GM03348 (cell line): ENCODE measurements at places on chromosomes 5 and 9.

GRCh38 chr9:121048618-121049017 is 1.5 kb downstream of the C5 start:
- peak; percentile 24 for DNase-seq

DNA sequence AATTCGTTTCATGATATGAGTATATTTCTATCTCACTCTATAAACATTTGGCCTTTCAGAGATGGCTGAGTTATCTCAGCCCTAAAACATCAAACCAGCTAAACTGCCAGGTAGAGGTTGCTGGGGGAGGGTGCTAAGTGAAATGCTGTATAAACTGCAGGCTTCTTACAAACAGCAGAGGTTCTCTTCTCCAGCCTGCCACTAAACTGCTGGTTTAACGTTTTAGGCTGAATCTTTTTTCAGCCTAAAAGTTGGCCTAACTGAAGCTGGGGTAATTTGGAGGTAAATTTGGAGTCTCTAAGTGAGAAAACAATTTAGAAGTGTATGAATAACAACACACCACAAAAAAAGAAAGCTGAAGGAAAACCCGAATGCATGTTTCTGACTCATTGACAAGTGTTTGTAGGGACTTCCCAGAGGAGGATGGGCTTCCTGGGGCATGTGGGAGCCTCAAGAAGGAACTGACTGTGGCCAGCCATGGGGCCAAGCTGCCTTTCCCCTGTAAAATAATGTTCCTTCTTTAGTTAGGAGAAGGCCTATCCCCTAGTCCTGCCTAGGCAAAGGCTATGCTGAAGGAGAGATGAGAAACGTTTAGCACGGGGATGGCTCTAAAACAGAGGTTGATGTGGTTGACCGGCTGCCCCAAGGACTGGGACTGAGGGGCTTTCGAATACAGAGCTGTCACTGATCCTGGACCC is 44.3 kb downstream of the SLC28A3 start:
- DNase-seq: peak; percentile 68

- peak; percentile 29 for DNase-seq
Measured at GRCh38 chr9:107142896-107143603, 140.0 kb upstream of the RAD23B start.

DNA sequence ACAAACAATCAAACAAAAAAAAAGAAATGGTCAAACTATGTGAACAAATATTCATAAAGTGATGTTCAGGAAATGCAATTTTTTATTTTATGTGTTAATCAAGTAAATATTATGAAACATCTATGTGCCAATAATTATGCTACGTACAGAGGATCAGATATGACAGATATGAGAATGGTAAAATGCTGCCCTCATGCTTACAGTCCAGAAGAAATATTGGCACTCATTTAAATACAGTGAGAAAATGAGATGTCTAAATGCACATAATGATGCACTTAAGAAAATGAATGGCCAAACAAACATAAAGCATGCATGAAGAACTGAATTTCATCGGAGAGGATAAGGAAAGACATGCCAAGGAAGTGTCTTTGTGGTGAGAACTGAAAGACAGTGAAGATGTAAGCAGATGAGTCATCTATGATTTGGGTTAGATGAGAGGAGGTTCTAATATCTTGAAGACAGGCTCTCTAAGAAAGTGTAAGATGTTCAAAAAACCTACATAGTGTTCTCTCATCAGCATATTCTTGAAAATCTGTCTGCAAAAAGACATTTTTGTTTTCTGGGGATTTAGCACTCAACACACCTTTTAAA is 1231.1 kb upstream of the ACO1 start:
- DNase-seq: no peak

DNA sequence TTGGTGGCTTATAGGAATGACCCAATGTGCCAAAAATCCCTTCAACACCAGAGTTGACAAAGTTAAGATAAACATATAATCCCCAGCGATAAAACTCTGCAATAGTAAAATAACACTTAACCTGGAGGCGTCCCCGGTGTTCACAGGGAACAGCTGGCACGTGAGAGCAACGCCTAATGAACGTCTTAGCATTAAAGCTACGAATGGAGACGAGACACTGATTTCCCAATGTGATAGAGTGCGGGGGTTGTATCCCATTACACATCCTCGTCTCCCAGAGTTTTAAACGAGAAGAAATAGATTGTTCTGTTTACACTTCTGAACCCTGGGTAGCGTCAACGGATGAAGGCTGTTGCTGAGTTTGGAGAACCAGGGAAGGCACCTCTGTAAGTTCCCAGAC is 57.6 kb downstream of the PTCH1 start:
- DNase-seq: no peak

DNA sequence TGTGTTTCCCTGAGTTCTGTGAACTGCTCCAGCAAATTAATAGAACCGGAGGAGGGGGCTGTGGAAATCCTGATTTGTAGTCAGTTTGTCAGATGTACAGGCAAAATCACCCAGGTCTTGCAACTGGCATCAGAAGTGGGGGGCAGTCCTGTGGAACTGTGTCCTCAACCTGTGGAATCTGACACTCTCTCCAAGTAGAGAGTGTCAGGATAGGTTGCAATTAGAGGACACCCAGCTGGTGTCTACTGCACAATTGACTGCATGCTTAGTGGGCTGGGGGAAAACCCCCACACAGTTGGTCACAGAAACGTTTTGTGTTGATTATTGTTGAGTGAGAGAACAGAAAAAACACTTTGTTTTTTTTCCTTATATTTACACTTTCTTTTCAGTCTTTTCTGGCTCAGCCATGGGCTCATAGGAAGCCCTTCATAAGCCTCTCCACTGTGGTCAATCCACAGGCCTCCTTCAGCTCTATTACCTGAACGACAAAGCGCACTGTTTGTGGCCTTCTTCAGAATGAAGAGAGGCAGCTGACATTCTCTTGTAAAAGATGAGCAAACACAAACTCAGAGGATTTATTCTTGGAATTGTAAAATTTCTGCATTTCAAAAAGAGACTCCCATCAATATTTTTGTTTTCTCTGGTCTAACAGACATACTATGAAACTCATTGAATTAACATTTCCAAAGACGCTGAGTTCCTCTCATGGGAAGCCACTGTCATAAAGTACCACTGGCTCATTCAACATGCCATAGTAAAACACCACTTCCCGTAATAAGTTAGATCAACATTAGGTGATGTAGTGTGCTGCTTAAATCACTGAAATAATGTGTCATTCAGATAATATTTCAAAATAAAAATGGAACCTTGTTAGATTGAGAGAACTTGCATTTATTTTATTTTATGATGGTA is 348.9 kb upstream of the RFX3 start:
- DNase-seq: no peak

GRCh38 chr5:74376187-74376586 is 264.3 kb downstream of the ENC1 start:
- DNase-seq: no peak

DNA sequence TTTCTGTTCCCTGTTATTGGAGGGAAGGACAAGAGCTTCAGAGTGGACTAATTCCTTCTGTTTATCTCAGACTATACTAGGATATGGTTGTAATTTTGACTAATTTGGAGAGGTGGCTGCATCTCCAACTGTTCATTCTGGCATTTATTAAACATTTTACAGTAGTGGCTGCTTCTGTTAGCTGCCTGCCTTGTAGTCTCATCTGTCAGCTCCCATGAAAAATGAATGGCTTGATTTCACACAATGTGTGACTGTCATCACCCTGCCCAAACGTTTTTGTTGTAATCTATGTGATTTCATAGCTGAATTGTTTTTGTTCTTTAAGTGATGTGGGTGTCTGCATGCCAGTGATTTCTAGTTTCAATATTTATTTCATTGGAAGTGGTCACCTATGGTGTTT is 459.4 kb upstream of the PTPRD start:
- no peak for DNase-seq

DNA sequence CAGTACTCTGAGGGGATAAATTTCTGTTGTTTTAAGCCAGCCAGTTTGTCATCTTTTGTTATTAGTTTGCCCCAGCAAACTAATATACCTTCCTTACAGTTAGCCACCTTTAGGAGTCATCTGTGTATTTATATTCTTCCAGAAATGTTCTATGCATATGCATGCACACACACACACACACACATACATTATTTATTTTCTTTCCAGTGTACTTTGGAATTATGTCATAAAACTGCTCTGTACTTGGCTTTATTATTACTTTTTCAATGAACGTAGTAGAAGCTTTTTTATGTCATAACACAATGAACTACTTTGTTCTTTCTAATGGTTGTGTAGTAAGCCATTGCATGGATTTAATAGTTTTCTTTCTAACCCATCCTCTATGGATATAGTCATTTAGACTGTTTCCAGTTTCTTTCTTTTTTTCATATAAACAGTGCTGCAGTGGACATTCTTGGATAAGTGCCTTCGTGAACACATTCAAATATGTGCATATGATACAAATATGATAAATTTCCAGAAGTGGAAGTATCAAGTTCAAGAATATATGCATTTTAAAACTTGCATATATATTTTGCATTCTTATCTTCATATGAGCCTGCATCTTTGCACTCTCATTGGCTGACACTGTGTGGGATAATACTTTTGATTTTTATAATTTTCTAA is 26.6 kb upstream of the DAB2 start:
- no peak for DNase-seq

- DNase-seq: no peak
Measured at GRCh38 chr9:15831384-15831783, 278.5 kb downstream of the CCDC171 start.

DNA sequence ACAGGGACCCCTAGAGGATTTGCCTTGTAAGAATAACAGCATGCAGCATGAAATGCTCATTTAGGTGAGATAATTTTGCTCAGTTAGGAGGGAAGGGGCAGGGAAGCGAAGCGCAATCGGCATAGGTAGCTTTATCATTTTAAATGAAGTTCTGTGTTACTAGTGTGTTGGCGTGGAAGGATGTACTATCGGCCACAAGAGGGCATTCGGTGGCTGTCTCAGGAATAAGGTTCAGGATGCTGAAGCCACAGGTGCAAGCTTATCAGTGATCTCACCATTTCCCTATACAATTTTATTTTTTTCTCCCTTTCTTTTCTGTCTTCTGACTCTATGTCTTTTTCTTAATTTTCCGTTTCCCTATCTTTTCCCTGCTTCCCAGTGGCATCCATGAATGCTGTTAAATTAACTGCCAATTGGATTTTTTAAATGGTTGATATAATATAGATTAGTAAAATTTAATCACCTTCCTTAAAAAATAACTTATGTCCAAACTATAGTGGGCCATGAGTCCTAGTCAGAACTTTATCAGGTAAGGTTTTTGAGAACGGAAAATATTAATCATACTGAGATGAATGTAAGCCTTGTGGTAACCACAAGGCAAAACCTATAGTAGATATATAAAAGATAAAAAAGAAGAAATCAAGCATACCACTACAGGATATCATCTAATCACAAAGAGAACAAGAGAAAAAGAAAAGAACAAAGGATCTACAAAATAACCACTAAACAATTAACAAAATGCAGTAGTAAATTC is 1.2 kb upstream of the INSL6 start:
- peak; percentile 78 for DNase-seq

- DNase-seq: no peak
Measured at GRCh38 chr5:78509145-78509865, 139.3 kb downstream of the LHFPL2 start.

DNA sequence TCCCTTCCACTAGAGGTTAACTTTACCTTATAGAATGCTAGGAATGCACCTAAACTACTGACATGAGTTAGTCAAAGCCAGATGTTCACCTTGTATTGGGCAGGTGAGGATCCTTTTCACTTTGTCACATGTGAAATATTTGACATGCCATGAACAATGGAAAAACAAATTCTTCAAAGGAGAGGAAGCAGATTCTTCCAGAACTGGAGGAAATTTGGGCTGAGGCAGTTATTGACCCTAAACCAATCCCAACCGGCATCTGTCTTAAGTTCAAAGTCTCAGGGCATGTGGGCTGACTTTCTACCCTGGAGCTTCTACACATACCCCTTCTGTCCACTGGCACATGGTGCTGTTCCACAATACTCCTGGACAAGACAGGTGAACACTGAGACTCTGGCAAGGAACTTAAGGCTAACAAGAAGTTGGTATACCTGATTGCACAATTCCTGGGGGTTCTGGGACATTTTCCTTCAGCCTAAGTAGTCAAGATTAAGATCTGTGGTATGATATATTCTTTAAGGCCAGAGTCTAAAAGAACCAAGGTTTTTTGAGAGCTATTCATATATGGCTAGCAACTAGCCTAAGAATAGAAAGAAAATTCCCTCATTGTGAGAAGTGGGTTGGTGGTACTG is 2.6 kb downstream of the VLDLR start:
- DNase-seq: no peak

GRCh38 chr5:56861893-56862485 is 46.6 kb downstream of the MAP3K1 start:
- DNase-seq: no peak

DNA sequence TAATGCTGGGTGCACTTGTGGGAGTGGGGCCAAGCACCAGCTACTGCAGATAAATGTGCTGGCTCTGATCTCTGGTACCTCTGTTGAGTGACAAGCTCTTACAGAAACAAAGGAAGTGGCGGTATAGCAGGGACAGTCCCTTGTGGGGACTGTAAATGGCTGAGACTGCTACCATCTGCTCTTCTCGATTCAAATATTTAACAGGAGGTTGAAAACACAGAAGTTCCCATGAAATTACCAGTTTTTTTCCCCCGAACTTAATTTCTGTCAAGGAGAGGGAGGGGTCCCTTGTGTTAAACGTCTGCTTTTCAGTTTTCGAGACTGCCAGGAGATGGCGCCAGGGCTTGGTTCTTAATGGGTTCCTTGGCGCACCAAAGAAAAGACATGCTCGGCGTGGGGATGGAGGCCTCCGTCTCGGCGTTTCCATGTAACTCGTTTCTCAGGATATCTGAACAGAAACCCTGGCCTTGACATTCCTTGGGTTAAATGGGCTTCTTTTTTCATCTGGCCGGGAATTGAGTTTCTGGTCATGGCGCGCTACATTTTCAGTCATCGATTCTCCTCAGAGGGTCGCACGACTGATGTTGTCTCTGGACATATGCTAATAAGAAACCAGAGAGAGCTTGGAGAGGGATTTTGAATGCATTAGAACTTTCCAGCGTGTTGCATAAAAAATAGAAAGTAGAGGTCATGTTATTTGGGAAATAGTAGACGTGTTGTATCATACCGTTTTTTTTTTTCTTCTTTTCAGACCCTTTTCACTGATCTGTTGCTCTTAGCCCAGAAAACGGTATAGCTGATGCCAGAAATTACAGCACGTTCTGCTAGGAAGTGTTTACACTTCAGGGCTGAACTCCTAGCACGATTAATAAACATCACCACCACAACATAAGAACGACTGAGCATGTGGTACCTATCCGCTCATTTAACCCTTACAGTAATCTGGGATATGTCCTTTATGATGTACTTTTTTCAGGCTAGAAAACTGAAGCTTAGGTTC is 64.0 kb downstream of the CARTPT start:
- peak; percentile 88 for DNase-seq

- no peak for DNase-seq
Measured at GRCh38 chr5:174811438-174811837, 87.1 kb downstream of the MSX2 start.
